Aorta (tissue), 5 donors: ENCODE measurements at places on chromosomes 5 and 9. TPM values are rescaled to one million over a fixed set of nuclear protein-coding genes. Genes with fewer than 3 reads are reported as not detected.

NSG2 gene
- not detected for total RNA-seq

COL5A1 gene
- 108 TPM for total RNA-seq

GRXCR2 gene
- total RNA-seq: not detected

SH3TC2 gene
- total RNA-seq: 2.9 TPM

NKD2 gene
- 2.8 TPM for total RNA-seq

IFNA2 gene
- total RNA-seq: not detected

ZNF879 gene
- 5.7 TPM for total RNA-seq

GPR21 gene
- total RNA-seq: 8.8 TPM

SPATA31A3 gene
- total RNA-seq: not detected

CLPTM1L gene
- 71.2 TPM for total RNA-seq

MYOT gene
- total RNA-seq: 7.1 TPM

KCNV2 gene
- not detected for total RNA-seq

OTP gene
- not detected for total RNA-seq

- DNase-seq: no peak
These were observed 251.7 kb upstream of the TYRP1 start for GRCh38 chr9:12441506-12441905.

DNA sequence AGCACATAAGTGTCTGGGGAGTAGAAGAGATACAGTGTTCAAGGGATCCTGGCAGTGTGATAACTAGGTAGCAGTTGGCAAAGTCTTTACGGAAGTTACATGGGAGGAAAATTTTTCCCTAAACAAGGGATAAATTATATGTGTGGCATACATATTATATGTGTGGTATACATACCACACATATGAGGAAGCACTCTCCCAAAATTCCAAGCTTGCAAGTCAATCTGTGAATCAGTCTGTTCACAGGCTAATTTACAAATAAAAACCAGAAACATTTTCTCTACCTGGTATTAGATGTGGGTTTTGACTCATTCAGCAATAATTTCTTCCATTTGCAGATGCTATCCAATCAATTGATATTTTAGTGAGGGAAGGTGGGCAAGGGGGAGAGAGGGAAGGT lies 110.0 kb downstream of the ISOC1 start:
- DNase-seq: no peak

DNA sequence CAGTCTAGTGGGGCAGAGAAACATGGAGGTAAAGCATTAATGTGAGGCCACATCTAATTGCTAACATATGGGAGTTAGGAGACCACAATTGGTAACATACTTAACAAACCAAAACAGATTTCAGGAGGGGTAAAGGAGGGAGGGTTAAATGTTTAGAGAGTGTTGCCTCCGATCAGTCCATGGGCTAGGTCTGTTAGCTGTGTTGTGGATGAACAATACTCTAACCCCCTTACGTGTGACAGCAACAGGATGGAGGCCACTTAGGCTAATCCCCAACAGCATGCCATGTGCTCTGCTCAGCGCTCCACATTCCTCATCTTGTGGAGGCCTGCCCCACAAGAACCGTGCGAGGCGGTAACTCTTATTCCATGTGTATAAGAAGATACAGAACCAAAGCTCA lies 167.0 kb downstream of the CRB2 start:
- DNase-seq: no peak

- no peak for DNase-seq
These were observed 20.7 kb upstream of the BASP1 start for GRCh38 chr5:17196697-17197096.

- no peak for DNase-seq
These were observed 12.5 kb downstream of the WNT8A start for GRCh38 chr5:138096363-138096762.

DNA sequence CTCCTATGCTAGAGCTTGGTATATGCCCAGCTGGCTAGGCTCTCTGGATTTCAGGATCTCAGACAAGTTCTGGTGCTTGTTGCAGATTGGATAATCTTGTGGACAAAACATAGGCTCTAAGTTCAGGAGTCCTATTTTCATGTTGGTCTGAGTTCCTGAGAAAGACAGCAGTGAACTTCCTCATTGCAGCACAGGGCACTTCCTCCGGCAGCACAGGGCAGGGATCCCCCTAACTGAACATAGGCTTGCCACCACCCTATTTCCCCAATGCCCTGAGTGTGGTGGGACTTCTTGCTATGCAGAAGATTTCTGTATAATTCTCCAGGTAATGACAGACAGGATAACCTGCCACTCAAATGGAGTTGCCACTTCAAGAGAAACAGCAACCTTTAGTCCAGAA lies 220.1 kb downstream of the PIK3R1 start:
- DNase-seq: peak; percentile 63

DNA sequence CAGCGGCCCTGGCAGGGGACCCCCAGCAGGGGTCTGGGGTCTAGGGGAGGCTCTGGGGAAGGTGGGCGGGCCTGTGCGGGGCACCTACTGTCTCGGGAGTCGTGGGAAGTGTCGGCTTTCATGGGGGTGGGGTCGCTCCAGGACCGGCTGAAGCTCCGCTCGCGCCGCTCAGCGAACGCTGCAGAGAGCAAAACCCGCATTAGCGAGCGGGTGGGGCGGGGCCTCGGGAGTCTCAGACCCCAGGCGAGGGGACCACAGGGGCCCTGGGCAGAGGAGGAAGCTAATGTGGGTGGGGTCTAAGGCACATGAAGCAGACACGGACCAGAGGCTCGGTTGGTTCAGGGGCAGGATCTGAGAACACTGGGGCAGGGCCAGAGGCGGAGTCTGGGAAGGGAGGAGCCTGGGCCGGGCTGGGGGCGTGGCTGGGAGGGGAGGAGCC lies 5.5 kb downstream of the NSMF start:
- DNase-seq: peak; percentile 91

DNA sequence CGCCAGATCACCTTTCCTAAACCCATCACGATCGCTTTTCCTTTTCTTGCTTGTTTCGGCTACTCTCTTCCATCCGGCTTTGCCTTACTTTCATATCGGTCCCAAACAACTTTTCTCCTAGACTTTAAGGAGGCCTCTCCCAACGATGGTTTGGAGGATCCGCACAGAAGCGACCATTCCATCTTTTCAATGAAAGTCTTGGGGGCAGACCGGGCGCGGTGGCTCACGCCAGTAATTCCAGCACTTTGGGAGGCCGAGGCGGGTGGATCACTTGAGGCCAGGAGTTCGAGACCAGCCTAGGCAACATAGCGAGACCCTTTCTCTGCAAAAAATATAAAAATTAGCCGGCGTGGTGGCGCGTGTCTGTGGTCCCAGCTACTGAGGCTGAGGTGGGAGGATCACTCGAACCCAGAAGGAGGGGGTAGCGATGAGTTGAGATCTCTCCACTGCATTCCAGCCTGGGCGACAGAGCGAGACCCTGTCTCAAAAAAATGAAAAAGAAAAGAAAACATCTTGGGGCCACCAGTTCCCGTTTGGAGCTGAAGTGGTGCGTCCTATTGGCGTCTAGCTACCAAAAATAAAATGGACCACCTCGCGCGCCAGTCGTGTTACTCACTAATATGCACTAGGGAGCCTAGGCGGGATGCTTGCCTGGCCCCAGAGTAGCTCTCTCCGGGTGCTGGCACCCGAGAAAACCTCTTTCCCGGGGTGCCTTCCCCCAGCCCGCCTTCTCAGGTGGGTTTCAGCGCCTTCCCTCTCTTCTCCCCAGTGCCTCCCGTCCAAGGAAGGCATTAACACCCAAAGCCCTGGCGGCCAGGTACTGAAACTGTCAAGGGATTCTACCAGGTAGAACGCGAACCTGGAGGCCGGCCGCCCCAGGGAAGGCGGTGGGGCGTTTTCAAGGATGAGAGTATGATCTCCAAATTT lies 800 bp upstream of the AP3B1 start:
- peak; percentile 79 for DNase-seq

DNA sequence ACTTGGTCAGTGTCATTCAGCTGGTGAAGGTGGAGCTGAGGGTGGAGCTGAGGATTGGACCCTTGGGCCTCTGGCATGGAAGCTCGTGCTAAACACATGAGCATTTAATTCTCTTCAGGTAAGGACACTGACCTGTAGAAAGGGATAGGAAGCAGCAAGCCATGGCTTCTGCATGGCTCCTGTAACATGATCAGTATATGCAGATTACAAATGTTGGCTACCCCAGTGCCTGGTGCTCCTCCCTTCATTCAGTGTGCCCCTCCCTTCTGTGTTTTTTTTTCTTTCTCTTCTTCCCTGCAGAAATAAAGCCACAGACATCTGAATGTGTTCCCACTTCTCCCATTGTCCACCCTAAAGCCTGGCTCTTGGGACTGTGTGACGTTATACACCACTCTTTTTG lies 52.9 kb downstream of the ARHGAP26 start:
- DNase-seq: no peak

GRCh38 chr5:90274216-90274615 lies 135.3 kb downstream of the CETN3 start:
- no peak for DNase-seq

GRCh38 chr9:34578241-34579103 lies 11.1 kb downstream of the CNTFR start:
- DNase-seq: no peak

DNA sequence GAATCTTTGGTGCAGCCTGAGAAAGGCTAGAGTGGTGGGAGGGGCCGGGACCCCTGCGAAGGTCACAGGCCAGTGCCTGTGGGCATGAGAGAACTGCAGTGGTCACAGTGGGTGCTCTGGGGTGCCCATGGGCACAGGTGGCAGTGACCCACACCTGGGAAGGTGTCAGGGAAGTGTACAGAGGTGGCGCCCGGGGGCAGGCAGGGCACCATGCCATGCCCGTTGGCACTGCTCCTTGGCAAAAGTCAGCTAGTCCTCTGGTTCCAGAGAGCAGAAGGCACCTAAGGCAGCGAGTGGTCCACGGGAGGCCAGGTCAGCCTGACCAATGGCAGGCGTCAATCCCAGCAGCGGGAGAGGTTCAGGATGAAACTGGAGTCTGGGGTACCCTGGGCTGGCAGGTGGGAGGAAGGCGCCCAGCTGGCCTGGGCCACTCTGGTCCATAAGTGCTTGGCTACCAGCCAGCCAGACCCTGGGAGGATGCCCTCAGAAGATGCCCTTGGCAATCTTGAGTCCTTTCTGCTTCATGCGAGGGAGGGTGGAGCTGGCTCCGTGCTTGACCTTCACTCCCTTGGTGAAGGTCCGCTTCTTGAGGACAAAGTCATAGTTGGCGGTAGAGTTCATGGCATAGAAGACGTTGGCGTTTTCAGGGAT lies 22.8 kb downstream of the RALGDS start:
- no peak for DNase-seq

DNA sequence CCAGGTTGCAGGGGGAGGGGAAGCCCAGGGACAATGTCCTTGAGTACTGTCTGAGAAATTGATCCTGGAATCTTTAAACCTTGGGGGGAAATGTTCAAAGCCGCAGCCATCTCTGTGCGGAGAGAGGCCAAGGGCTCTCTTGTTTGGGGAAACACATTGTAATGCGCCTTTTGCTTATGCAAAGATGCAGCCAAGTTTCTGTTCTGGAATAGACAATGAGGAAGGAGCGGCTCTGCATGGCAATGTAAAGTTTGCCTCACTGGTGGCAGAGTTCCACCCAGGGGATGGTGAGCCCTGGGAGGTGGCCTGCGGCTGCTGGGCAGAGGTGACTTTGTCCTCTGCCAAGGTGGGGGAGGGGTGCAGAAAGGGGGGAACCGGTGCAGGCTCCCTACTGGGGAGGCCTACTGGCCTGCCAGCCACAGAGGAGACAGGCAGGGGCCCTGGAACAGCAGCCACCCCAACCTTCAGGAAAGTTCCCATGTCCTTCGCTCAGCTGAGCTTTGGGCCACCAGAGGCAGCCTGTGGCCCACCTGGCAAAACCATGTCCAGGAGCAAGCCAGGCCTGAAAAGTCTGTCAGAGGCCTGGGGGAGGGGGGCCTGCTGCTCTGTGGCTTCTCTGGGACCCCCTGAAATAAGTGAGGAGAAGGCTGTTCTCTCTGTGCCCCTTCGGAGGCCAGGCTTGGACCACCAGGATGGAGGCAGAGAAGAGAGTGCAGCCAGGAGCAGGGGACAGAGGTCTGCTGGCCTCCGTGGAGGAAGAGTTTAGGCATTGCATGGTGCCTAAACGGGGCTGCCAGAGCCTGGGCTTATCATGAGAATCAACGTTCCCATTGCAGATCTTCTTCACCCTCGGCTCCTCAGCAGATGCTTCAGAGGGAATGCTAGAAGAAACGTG lies 127.8 kb downstream of the ZNF354C start:
- peak; percentile 55 for DNase-seq

GRCh38 chr9:79015951-79016350 lies 555.8 kb upstream of the TLE4 start:
- no peak for DNase-seq

DNA sequence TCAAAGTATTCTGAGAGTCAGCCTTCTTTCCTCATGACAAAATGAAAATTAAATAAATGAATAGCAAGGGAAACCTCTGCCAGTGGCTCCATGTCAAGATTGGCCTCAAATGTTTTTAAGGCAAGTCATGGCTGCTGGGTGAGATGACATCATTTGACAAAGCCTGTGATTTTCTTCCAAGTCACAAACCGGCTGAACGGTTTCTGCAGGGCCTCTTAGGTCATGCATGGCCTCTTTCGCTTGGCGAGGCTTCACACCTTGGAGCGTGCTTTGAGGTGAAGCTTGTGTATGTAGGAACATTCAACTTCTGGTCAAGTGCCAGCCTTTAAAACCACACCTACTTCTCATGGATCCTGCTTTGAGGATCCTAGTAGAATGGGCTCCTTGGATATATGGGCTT lies 161.0 kb upstream of the ZNF618 start:
- no peak for DNase-seq

DNA sequence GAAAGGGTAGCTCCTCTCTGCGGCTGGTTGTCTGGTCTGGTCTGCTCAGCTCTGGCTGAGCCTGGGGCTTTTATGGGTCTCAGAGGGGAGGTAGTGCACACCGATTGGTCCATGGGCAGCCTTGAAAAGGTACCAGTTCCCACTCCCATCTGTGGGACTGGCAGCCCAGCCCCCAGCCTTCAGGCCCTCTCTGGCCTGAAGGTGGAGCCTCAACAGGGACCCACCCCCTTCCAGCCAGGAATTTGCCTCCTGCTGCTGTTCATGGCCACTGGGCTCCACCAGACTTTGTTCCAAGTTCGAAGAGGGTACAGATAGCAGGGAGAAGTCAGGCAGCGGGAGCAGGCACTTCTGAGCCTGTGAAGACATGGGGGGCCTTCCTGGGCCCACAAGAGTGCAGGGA lies 165.3 kb upstream of the SLC27A6 start:
- no peak for DNase-seq

GRCh38 chr5:171316258-171317121 lies 7.4 kb downstream of the TLX3 start:
- DNase-seq: no peak

DNA sequence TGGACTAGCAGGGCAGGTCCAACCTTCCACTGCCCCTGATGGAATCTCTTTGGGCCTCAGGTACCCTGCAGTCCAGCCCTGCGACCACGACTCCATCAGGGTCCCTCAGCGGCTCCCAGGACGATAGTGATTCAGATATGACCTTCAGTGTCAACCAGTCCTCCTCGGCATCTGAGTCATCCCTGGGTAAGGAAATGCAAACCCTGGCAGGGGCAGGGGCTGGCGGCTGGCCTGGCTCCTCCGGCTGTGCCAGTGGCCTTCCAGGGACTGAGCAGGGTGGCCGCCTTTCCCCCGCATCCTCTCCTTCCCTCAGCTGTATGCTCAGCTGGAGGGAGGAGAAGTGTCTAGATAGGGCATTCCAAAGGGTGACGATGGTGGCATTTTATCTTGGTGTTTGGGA lies 45.0 kb downstream of the NEURL1B start:
- DNase-seq: peak; percentile 88

GRCh38 chr9:35190203-35190602 lies 28.4 kb downstream of the UNC13B start:
- DNase-seq: no peak
